ENCODE measurements at places on chromosomes 3 and 15.

GRCh38 chr15:35690698-35691116, 144.7 kb upstream of the DPH6 start:
- no peak for DNase-seq

DNA sequence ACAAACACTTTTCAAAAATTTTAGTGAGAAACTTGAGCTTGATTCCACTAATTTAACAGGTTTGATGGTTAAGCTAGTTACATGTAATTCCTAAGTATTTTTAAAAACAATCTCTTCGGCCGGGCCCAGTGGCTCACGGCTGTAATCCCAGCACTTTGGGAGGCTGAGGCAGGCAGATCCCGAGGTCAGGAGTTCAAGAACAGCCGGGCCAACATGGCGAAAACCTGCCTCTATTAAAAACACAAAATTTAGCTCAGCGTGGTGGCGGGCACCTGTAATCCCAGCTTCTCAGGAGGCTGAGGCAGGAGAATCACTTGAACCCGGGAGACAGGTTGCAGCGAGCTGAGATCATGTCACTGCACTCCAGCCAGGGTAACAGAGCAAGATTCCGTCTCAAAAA, 25.3 kb downstream of the TRA2B start:
- no peak for DNase-seq

- no peak for DNase-seq
Measured at GRCh38 chr3:177578488-177578887, 381.2 kb upstream of the TBL1XR1 start.

DNA sequence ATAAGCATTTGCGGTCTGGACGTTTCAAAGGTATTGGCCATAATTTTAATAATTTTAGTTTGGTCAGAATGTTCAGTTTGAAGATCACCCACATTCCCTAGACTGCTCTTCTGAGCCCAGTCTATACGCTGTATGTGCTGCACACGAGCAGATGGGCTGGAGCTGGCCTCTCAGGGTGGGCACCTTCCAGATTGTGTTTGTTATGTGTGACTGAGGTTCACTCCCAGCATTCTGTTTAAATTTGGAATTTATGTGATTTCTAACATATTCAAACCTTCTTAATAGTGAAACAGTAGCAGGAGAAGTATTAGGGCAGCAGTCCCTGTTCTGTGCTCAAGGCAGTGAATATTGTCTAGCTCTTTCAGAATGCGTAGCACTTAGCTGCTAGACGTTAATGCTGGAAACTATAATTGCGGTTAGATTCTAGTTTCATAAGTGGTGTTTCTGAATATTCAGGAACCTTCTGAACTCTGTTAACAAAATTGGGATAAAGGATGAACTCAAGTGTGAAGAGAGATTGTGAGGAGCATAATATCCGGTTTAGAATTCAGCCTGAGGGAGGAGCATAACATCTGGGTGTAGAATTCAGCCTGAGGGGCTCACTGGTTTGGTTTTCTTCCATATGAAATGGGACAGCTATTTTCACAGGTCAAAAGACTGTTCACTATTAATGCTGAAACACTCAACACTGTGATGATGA, 68.6 kb upstream of the RPL35A start:
- DNase-seq: no peak

- DNase-seq: no peak
Measured at GRCh38 chr15:57205996-57206395, 170.3 kb upstream of the CGNL1 start.

GRCh38 chr3:63578858-63579257, 73.6 kb upstream of the SNTN start:
- no peak for DNase-seq

GRCh38 chr3:93843981-93844380, 129.7 kb downstream of the PROS1 start:
- no peak for DNase-seq

GRCh38 chr15:85500060-85500708, 119.8 kb downstream of the AKAP13 start:
- DNase-seq: no peak

- DNase-seq: no peak
Measured at GRCh38 chr3:99751649-99752048, 66.0 kb upstream of the CMSS1 start.

GRCh38 chr3:66997560-66998112, 471 bp upstream of the KBTBD8 start:
- DNase-seq: no peak

- peak; percentile 9 for DNase-seq
Measured at GRCh38 chr3:175029828-175030227, 170.7 kb downstream of the NAALADL2 start.

DNA sequence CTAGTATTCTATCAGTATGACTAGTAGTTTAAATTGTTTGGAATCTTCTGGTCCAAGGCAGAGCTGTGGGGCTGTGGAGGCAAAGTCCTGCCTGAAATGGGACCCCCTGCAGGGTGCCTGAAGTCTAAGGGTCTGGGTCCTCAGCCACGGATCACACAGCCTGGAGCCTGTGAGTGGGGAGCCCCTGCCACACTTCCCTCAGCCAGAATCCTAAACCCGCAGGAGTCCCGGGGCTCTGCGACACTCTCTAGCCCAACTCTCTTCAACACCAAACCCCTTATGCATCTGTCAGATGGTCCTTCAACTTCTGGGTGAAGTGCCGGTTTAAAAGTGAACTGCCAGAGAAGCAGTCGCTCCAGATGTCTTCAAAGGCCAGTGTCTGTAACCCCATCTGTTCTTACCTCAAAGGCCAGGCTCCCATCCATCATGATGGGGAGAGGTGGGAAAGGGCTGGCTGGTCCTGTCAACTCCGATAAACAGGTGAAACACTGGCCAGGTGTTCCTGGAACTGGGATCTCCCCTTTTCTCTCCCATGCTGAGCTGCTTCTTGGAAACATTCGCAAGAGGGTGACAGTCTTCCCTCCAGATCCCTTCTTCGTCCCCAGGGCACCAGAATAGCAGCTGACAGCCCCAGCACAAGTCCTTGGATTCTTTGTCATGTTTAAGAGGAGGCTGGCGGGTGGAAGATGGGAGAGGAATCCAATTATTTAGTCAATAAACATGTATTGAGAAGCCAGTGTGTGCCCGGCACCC, 45.6 kb downstream of the CPN2 start:
- DNase-seq: no peak

GRCh38 chr3:67783281-67784250, 129.2 kb upstream of the SUCLG2 start:
- DNase-seq: no peak

GRCh38 chr3:178982137-178982536, 89.5 kb downstream of the ZMAT3 start:
- DNase-seq: no peak

- DNase-seq: peak; percentile 51
Measured at GRCh38 chr3:37967260-37967881, 23.2 kb upstream of the VILL start.

DNA sequence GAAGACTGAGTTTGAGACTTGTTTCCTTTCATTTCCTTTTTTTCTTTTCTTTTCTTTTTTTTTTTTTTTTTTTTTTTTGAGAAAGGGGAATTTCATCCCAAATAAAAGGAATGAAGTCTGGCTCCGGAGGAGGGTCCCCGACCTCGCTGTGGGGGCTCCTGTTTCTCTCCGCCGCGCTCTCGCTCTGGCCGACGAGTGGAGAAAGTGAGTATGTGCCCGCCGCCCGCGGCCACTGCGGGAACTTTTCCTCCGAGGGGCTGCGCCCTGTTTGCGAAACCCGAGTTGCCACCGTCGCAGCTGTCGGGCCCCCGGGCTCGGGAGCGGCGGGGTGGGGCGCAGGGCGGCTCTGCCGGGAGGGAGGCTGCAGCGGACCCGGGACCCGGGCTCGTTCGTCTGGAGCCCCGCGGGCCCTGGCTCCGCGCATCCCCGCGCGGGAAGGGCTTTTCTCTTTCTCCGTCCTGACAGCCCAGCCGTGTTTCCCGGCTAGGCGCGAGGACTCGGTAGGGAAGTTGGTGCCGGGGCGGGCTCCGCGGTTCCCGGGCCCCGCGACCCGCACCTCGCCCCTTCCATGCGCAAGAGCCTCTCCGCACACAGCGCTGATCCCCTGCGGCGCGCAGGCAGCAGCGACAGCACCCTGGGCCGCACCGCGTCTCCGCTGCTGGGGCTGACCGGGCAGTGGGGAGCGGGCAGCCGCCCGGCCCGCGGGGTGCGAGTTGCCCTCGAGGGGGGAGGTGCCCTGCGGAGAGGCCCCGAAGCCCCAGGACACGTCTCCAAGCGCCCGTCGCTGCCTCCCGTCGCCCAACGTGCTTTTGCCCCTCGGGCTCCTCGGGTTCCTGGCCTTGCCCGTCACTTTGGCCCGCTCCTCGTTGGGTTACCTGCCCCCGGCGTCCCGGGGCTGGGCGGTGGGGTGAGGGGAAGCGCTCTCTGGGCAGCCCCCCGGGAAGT, 1.4 kb downstream of the IGF1R start:
- DNase-seq: peak; percentile 28

GRCh38 chr3:14425581-14426304, 23.3 kb downstream of the SLC6A6 start:
- DNase-seq: no peak

DNA sequence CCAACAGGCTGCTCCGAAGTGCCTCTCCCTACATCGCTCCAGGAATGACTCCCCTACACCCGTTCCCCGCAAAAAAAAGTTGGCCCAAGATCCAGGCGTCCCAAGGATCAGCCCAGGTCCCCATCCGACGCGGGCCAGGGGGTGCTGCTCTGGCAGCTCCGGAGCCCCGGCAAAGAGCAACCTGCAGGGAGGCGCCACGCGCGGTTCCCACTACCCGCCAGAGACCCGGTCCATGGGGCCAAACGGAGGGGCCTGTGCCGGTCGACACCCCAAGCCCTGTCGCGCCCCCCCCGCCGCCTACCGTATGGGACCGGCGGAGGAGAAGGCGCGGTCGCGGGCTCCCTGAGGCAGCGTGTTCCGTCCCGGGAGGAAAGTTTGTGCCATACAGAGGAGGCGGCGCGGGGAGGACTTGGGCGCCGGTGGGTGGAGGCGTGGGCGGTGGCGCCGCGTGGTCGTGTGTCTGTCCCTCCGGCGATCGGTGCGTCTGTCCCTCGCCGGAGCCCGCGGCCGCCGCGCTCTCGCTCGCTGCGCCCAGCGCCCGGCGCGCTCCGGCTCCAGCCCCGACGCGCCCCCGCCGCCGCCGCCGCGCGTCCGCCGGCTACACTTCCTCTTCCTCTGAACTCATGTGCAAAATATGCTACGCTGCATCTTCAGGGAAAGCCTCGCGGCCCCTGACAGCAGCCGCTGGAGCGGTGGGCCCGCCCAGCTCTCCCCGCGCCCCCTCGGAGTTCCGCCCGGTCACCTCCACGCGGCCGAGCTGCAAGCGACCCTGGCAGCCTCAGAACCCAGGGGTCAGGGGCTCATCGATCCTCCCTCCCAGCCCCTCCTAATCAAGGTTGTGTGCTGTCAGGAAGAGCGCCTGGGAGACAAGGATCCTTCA, at the start of gene RFTN1:
TSS of gene RFTN1 (minus strand) at position 559 of the 880 bp plus-strand sequence. CDS start 19,830 bp downstream, outside the sequence.
- DNase-seq: peak; percentile 31

- DNase-seq: no peak
Measured at GRCh38 chr15:68313501-68314410, 36.2 kb downstream of the FEM1B start.

GRCh38 chr3:108073764-108074431, 16.9 kb downstream of the CD47 start:
- no peak for DNase-seq

DNA sequence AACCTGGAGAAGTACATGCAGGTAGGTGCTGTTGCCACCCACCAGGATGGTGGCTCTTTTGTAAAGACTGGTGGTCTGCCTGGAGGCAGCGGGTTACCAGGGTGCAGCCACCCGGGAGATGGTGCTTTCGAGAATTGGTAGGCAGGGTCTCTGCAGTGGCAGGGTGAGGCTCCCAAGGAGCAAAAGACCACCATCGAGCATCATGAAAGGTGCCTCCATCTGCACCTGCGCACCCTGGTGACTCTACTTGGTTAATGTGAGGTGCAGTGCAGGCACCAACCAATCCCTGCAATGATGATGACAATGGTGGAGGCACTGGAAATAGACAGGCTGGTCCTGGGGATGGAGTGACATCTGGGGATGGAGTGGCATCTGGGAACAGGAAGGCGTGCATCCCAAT, 236.7 kb downstream of the ADAMTS17 start:
- DNase-seq: no peak

- no peak for DNase-seq
Measured at GRCh38 chr15:77844798-77845446, 212.2 kb upstream of the LINGO1 start.

- peak; percentile 86 for DNase-seq
Measured at GRCh38 chr3:149969940-149970715, 567 bp downstream of the PFN2 start.

GRCh38 chr15:39792844-39793335, 10.2 kb upstream of the FSIP1 start:
- DNase-seq: no peak

DNA sequence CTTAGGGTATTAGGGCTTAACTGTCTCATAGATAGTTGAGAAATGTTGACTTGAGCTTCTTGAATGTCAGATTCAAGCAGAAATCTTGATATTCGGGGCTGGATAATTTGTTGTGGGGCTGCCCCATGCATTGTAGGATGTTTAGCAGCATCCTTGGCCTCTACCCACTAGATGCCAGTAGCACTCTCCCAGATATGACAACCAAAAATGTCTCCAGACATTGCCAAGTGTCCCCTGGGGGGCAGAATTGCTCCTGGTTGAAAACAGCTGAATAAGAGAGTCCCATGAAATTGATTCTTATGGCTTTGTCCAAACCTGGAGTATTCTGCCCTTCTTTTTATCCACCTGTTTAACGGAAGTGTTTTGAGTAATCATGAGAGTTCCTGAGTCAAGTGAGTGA, 15.9 kb upstream of the LCMT2 start:
- no peak for DNase-seq

DNA sequence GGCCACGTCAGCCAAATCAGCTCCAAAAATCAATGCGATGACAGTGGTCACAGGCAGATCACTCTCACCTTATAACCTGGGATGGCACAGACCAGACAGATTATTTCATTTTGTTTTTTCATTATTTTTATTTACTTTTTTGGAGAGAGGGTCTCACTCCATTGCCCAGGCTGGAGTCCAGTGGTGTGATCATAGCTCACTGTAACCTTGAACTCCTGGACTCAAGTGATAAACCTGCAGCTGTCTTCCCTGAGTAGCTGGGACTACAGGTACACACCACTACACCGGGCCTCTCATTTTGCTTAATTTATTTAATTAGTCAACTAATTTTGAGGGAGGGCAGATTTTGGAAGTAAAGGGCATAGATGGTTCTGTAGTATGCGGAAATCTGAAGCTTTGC, 51.2 kb upstream of the ICE2 start:
- no peak for DNase-seq

DNA sequence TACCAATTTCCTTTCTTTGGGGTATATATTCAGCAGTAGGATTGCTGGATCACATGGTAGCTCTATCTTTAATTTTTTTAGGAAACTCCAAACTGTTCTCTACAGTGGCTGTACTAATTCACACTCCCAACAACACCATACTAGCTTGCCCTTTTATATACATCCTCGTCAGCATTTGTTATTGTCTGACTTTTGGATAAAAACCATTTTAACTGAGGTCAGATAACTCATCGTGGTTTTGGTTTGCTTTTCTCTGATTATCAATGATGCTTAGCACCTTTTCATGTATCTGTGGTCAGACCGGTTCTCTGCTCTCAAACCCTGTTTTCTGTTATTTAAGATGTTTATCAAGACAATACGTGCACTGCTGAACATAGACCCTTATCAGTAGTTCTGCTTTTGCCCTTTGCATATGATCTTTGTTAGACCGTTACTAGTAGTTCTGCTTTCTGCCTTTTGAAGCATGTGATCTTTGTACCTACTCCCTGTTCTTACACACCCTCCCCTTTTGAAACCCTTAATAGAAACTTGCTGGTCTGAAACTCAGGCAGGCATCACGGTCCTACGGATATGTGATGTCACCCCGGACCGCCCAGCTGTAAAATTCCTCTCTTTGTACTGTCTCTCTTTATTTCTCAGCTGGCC, 474.3 kb downstream of the RSL24D1 start:
- DNase-seq: no peak

GRCh38 chr15:59841036-59841435, 151.9 kb upstream of the BNIP2 start:
- no peak for DNase-seq

- DNase-seq: no peak
Measured at GRCh38 chr15:51051776-51052175, 42.9 kb downstream of the TNFAIP8L3 start.

Data from SK-N-DZ (cell line).